NCI-H524 treated with DMSO at 0.1 percent for 48 hours (cell line): ENCODE measurements at places on chromosomes 3 and 15.
A peak's percentile ranks its signal among the peaks of the same experiment; 100 is the strongest.

DNA sequence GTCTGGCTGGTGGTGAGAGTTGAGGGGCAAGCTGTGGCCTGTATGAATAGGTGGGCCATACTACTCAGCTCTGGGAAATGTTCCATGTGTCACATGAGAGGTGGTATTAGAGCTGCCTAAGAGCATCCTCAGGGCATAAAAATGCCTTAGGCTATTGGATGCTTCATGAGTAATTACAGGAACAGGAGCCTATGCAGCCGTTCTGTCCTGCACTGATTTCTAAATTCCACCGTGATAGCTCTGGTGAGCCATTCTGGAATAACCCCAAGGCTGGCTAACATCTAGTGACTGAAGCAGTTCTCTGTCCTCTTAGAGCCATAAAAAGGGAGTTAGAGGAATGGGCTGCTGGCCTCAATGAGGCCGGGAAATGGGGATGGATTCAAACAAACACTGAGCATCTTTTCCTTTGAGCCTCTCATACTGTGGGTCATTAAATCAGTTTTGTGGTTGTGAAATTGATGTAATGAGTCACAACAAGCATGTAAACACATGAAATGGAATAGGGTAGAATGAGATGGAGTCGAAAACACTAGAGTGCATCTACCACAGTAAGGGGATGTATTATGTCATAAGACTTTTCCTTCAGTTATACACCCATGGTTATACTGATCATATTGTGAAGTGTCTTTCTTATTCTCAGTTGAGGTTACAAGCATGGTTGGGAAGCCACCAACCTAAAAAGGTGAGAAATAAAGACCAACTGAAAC lies 41.0 kb downstream of the DGKG start:
- peak; percentile 35 for DNase-seq

DNA sequence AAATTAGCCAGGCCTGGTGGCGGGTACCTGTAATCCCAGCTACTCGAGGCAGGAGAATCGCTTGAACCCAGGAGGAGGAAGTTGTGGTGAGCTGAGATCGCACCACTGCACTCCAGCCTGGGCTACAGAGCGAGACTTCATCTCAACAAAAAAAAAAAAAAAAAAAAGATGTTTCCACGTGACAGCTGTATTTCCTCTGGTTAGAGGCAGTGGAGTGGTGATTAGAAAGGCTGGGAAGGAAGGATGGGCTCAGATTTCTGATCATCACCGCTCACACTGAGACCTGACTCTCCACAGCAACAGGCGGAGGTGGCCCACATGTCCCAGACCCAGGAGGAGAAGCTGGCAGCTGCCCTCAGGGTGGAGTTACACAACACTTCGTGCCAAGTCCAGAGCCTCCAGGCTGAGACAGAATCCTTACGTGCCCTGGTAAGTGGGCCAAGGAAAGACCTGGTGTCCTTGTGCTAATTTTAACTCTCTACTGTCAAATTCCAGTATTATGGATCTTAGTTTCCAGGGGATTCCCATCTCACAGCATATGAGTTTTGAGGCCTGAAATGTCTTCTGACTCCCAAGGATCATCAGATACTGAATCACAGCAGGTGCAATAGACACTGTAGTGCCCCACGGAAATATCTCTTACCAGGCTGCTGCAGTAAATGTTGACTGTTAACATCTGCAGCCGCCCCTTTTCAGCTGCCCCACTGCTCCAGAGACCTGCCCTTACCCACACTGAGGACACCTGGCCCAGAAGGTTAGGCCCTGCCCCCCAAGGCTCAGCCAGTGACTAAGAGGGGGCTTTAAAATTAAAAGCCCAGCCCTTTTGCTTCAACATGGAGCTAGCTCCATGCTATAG lies 66.9 kb downstream of the BFSP2 start:
- DNase-seq: no peak

- DNase-seq: no peak
Observed at GRCh38 chr3:31172336-31172735, 277.9 kb upstream of the GADL1 start.

DNA sequence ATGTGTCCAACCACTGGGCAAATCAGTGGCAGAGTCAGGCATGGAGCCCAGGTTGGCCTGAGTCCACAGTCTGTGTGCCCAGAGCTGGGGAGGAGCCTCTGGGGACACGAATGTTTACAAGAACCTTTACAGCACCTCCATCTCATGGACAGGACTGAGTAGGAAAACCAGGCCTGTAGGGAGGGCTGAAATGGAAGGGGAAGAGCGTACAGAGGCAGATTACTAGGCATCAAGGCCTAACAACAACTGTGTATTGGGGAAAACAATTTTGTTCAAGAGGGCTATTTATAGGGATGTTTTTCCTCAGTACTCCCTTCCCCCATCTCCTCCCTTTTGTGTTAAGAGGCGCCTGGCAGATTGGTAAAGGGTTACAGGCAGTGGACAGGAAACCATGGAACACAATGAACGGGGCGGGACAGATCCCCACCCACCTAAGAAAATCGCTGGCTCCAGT lies 15.1 kb upstream of the ARHGAP31 start:
- no peak for DNase-seq

DNA sequence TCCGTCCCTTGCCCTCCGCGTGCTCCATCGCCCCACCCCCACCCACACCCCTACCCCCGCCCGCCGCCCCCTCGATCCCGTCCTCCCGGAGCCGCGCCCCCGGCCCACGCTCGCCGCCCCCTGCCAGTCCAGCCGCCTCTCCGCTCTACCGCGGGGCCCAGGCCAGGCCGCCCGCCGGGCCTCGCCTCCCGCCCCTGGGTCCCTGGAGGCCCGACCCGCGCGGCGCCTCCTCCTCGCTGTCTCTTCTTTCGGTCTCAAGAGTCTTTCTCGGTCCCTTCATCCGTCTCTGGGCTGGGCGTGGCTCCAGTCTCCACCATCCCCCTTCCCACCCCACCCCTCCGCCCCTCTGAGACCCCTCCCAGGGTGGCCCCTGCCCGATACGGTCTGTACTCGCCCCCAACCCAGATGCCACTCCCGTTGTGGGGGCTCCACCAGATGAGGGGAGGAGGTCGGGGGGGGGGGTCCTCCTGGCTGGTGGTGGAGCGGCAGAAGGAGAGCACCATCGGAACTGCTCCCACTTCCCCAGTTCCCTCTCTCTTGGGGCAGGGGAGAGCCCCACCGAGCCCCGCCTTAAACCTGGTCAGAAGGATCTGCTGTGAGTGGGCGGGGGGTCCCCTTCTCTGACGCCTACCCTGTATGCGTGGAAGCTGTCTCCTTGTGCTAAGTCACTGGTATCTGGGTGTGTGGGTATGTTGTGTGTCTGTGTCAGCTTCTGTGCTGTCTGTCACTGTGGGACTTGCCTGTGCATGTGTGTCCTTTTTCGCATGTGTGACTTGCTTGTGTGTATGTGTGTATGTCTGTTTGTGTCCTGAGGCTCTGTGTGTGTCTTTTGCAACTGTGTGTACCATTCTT lies 1.0 kb downstream of the PRKCD start:
- DNase-seq: no peak

GRCh38 chr3:37751967-37752648 lies 109.6 kb upstream of the CTDSPL start:
- DNase-seq: peak; percentile 84

DNA sequence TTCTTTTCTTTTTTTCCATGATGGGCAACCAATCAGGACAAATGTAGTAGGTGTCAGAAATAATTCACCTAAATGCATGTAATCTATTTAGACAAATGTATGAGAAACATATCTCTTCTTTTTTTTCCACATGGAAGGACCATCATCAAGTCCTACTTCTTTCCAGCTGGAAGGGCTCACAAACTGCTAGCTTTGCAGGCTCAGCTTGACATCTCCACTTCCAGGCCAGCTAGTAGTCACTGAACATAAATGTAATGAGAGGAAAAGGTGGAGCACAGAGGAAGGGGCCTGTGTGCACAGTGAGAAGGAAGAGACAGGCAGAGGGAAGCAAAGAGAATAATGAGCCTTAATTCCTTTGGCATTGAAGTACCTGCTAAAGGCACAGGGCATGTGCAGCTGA lies 504.9 kb downstream of the MCTP2 start:
- no peak for DNase-seq

DNA sequence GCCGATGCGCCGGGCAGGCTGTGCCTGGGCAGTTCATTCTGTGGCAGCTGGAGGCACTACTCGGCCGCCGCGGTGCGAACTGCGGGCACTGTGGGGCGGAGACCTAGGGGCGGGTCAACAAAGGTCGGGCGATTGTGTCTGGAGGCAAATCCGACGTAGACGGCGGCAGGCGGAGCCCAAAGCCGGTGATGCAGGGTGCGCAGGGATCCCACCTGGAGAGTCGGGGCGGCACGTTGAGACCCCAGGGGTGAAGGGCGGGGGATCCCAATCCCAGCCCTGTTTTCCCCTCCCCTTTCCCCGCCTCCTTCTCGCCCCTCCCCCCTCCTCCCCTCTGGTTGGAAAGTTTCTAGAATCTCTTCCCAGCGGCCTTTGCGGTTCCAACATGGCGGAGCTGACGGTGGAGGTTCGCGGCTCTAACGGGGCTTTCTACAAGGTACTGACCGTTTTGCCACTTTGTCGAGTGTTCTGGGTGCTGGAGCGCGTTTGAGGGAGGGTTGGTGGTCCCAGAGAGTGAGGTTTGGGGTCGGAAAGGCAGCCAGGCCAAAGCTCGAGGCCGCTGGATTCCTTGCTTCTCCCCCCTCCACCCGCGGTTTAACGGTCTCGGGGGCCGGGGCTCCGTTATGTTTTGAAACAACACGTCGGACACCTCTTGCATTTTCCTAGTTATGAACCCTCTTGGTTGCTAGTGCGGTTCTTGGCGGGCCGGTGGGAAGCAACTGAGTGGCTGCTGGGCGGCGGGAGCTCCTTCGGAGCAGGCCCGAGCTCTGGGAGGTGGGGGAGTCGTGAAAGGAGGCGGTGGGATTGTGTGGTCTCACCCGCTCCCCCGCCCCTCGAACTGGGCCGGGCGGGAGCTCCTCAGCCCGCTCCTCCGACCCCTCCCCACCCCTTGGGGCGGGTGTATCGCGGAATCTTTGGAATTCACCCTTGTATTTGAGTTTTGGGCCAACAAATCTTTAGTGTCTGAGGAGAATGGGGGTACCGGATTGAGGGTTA lies at the start of gene FXR1:
Gene FXR1 (plus strand): TSS at position 367 of the 993 bp plus-strand sequence. CDS start 16 bp downstream, at position 383.
- peak; percentile 74 for DNase-seq

GRCh38 chr15:56187665-56188064 lies 56.0 kb downstream of the RFX7 start:
- DNase-seq: no peak
